ENCODE measurements at places on chromosomes 11 and 22.

- DNase-seq, result no peak
These were observed 68.0 kb upstream of the YWHAH start for GRCh38 chr22:31876156-31876920.

GRCh38 chr11:69524991-69525411 lies 43.5 kb downstream of the LINC01488 start:
- DNase-seq, result no peak

DNA sequence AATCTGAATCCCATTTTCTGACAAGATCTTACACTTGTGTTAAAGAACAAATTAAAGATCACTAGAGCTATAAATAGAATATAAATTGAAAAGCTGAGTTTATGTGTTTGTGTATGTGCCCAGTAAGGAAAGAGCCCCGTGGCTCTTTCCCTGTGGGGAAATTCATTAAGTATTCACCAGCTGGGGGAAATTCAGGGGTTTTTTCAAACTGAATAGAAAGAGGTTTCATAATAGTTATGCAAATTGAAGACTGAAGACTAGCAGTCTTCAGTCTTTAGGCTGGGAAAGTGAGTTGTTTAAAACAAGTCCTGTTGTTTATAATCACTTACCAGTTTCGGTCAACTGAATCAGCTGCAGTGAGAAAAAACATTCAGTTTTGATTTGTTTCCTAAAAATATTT lies 11.3 kb upstream of the MS4A7 start:
- no peak for DNase-seq

- no peak for DNase-seq
These were observed 18.0 kb downstream of the PPP2R1B start for GRCh38 chr11:111748035-111748804.

GRCh38 chr11:132131047-132131446 lies 760.6 kb downstream of the NTM start:
- DNase-seq, result no peak

GRCh38 chr11:101835506-101836063 lies 79.2 kb upstream of the CEP126 start:
- DNase-seq, result no peak

GRCh38 chr11:121478226-121478894 lies 25.6 kb upstream of the SORL1-AS1 start:
- no peak for DNase-seq

DNA sequence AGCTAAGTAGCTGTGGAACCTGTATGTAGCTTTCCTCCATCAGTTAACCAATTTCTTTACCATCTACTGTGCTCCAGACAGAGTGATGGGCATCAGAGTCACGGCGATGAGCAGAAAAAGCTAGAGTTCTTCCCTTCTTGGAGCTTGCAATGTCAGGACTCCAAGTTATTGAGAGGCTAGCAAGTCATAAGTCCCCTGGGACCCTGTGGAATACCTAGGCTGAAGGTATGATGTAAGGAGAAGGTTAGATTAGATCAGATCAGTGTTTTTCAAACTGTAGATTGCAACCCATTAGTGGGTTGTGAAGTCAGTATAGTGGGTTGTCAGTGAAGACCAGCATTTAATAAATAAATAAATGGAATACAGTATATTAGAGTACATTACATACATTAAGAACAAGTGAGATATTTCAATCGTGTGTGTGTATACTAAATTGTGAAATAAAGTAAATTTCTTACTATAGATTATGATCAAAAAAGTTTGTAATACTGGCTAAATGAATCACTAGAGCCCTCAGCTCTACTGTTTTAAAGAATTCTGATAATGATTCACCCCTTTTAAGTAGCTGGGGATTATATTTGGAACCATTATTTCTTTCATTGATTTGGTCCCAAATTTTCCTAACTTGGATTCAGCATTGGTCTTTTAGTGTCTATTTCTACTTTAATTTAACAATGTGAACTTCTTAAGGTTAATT lies 52.3 kb downstream of the RASSF10 start:
- DNase-seq, result no peak

DNA sequence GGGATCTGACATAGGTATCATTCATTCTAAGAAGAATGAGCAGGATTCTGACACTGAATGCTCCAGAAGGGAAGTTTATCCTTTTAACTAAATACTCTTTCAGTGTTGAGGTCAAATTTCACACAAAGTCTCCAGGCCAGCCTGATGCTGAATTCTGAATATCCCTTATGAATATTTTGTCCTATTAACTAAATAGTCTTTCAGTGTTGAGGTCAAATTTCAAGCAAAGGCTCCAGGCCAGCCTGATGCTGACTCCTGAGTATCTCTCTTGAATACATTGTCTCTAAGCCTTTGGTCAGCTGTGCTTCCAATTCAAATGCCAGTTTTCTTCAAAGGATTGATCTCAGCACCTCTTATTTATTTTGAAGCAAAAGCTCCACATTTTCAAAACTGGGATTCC lies 676.8 kb downstream of the NTM start:
- no peak for DNase-seq

- DNase-seq, result no peak
These were observed 865 bp downstream of the RBM14 start for GRCh38 chr11:66617155-66617834.

GRCh38 chr22:49674479-49675050 lies 153.1 kb downstream of the BRD1 start:
- DNase-seq, result no peak

DNA sequence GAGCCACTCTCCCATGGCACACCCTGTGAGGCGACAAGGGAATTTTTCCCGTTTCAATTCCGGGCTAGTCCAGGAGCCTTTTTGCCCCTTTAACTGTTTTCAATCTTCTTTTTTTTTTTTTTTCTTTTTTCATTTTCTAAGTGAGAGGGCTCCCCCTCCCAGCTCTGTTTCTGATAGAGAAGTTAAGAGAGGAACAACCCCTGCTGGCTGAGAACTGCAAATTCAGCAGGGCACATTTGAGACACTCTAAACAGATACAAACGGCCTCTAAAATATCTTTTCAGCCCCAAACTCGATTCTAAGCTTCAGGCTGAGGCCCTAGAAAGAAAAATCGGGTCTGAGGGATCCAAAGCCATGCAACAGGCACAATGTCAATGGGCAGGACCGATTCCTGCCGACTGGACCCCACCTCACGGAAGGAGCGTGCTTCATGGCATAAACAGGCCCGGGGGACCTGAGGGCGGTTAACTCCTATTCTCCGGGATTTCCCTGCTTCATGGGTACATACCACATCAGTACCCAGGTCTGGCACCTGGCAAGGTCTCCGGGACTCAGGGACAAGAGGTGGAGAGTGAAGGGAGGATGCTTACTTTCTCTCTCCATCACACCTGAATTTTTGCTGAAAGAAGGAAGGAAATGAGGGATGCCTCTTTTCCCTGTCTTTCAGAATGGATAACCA lies 627.5 kb downstream of the BUD13 start:
- DNase-seq, result no peak

DNA sequence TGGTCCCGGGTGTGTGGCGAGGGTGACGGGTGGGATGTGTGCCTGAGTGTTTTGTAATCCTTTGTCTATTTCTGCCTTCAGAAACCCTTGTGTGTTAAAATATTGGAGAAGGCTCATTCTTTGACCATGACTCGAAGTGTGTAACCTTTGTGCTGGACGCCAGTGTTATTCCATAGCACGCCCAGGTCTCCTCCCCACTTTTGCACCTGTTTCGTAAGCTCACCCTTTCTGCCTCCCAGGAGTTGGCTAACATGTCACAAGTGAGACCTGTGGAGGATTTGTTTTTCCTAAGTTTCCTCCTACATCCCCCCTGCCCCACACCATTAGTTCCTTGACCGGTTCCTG lies 382 bp downstream of the C11orf54 start:
- DNase-seq, result peak; percentile 71

- no peak for DNase-seq
These were observed 83.7 kb downstream of the MAML2 start for GRCh38 chr11:96259134-96259830.

DNA sequence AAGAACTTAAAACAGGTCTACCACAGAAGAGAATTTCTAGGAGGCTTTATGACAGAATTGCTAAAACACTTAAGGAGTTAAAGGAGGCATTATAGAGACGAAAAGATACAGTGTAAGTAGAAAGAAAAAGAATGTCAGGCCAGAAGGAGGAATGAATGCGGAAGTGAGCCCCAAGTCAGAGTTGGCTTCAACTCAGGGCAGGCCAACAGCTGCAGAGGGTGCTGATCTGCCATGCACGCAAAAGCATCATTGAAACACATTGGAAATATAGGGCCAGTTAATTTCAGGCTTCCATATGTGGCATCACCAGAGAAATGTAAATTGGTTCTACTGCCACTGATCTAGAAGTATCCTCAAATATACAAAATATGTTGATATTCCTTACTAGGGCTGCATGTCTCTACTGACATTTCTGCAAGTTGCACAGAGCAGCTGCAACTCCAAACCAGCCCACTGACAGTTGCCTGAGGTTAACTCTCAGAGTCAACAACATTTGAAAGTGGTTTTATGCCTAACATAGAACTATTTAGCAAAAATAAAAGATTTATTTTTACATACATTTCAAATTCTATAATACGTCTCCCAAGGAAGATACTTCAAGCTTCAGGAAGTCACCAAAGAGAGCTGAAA lies 324.1 kb downstream of the C11orf87 start:
- DNase-seq, result no peak

DNA sequence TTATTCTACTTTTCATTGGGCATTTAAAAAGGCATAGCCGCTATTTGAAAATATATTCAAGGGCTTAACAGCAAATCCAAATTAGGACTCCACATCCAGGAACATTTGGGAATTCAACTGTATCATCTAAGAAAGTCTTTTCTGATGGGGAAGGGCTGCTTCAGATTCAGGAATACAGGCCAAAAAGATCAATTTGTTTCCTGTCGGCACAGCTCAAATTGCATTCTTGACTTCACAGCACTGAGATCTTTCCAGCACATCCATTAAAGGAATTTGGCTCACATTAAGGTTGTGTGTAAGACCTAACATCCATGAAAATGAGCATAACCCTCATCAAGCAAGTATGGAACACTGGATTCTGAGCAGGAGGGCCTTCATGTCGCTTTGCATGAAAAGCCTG lies 1169.5 kb upstream of the CCDC90B start:
- no peak for DNase-seq
